AG09309 (cell line): ENCODE measurements at places on chromosomes 16 and 17.

GRCh38 chr17:11768981-11769380 lies 170.7 kb downstream of the DNAH9 start:
- DNase-seq: no peak

DNA sequence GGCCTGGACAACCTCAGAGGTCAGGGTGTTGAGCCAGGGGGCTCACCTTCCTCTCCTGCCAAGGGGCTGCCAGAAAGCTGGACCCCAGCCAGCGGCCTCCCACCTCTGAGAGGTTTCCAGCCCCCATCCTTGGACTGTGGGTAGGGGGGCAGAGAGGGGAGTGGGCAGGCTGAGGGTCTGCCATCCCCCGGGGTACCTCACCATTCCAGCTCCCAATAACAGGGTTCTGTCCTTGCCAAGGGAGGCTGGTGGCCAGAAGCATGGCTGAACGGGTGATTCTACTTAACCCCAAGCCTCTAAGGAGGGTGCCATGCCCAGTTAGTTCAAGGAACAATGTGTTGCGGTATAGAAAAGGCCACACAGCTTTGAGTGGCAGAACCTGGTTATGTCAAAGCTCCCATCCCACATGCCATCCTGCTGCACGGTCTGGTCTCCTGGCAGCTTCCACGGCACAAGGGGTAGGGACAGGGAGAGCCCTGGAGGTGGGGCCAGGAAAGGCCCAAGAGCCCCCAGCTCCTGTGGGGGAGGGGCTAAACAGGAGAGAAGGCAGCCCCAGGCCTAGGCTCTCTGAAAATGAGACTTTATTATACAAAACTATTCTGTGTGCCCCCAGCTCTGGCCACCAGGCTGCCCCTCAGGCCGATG lies 19.8 kb downstream of the B9D1 start:
- DNase-seq: no peak

DNA sequence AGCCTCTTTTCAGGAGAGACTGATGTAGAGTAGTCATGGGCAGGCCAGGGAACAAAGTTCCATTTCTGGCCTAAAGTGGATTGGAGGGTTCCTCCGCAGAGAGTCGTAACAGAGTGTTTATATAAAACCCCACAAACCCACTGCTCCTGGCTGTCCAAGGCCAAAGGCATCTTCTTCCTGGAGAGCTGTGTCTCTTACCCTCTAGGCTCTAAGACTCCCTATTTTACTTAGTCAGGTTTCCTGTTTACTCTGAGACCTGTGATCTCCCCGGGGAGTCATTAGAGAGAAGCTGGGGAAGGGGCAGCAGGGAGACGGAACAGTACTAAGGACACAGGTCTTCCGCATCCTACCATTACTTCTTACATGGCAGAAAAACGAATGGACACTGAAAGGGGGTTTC lies 69.5 kb downstream of the HIC1 start:
- DNase-seq: no peak

DNA sequence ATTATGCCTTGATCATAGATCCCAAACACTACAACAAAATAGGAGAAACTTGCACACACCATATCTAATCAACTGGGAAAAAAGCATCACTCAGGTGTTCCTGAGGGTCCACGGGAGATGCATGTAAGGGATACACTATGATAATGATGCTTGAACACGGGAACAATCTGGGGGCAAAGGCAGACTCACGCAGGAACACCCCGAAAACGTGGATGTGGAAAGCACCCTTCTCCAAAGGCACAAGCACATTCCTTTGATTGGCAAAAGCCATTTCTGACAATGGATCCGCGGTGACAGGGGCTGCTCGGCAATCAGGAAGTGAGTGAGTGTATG lies 1.3 kb downstream of the ZNF652 start:
- DNase-seq: no peak

DNA sequence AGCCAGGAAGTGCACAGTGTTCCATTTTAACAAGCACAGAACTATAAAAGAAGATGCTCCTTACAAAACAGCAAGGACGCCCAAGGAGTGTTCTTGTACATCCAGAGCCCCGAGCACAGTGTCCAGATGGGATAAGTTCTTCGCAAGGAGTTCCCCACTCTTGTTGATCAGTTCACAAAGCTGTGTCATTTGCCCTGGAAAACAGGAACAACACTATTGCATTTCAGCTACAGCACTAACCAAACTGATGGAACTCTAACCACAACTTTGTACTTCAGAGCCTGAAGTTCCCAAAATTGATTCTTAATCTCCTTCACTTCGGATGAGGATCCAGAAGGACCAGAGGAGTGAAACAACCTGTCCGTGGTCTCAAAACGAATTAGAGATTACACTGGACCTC lies 5.1 kb downstream of the COPS3 start:
- DNase-seq: no peak

DNA sequence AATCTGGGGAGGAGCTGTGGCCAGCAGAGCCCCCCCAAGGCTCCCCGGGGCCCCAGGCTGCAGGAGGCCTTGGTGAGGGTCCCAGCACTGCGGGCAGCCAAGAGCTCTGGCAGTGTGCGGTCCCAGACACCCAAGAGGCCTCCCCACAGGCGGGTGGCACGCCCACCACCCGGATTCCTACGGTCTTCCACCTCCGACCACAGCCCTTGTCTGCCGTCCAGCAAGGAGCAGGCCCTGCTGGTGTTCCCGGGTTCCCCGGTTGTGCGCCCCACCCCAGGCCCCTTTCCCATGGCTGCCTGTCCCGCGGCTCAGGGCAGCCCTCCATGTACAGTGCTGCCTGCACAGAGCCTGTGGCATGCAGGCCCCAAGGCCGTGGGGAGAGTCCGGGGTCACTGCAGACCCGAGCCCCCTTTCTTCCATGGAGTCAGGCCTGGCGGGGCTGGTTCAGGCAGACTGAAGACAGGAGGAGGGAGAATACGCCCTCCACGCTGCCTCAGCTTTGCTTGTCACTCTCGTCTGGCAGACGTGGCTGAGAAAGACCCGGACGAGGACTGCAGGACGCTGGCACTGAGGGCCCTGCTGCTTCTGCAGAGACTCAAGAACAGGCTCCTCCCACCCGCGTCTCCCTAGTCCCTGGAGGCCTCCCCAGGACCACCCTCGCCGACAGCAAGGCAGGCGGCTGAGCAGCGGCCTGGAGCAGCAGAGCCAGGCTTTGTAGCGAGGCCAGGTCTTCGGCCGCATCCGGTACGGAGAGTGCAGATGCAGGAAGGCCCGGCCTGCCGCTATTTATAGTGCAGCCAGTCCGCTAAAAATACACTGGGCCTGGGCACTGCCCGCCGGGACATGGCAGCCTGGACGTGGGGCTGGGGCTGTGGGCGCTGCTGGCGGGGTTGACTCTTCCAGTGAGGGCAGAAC lies 16.4 kb downstream of the TELO2 start:
- no peak for DNase-seq

GRCh38 chr17:8124350-8125153 lies 646 bp upstream of the HES7 start:
- no peak for DNase-seq

- no peak for DNase-seq
Observed at GRCh38 chr17:65495122-65496055, 66.1 kb downstream of the AXIN2 start.

DNA sequence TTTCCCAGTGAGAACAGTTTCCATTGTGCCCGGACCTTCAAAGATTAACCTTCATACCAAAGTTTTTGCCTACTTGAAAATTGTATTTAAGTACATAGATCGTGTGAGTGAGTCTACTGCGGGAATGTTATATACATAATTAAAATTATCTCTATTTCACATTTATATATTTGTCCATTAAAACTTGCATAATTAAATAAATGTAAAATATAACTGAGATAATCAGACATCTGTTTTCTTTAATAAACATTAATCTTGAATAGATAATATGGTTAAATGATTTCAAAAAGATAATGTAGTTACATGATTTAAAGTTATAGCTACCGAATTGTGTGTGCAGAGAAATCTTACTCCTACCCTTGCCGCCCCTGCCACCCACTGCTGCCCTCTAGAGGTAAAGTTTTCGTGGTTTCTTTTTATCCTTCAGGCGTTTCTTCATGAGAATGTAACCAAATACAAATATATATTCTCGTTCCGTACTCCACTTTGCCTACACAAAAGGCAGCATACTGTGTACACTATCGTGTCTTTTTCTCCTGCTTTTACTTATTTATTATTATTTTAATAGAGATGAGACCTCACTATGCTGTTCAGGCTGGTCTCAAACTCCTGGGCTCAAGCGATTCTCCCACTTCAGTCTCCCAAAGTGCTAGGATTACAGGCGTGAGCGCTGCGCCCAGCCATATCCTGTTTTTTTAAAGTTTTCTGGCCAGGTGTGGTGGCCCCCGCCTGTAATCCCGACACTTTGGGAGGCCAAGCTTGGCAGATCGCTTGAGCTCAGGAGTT lies 35.6 kb downstream of the RPA1 start:
- no peak for DNase-seq

DNA sequence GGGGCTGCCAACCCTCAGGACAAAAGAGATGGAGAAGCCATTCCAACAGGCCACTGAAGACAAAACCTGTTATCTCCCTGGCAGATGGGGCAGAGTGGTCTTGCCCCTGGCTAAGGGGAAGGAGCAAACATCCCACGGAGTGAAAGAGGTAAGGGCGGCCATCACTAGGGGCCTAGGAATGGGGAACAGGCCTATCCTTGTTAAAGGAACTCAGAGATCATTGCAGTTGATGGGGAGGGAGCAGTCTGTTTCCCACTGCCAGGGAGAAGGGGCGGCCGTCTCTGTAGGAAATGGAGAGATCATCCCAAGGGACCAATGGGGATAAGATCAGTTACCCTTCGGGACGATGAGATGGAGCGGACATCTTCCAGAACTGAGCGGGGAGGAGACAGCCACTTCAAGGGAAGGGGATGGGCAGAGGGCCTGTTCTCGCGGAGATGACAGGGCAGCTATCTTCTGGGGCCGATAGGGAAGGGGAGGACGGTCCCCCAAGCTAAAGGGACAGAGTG lies 581 bp upstream of the TMEM208 start:
- DNase-seq: no peak

GRCh38 chr17:4174556-4174955 lies 31.6 kb downstream of the CYB5D2 start:
- no peak for DNase-seq

DNA sequence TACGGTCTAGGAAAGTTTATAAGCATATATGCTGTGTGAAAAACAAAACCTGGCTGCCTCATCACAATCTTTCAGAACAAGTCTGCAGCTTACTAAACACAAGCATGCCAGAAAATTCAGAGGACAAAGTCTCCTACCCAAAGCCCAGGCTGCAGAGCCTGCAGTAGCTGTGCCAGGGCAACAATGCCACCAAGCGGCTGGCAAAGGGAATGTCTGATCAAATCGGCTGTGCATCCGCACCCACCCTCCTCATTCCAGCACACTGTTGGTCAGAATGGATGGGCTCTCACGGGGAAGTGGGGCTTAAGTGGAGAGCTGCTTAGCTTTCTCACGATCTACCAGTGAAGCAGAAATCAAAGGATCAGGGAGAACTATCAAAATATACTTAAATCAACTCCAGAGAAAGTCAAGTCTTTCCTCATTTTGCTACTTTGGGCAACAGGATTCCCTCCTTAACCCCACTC lies 73.5 kb downstream of the CYTH1 start:
- peak; percentile 64 for DNase-seq

DNA sequence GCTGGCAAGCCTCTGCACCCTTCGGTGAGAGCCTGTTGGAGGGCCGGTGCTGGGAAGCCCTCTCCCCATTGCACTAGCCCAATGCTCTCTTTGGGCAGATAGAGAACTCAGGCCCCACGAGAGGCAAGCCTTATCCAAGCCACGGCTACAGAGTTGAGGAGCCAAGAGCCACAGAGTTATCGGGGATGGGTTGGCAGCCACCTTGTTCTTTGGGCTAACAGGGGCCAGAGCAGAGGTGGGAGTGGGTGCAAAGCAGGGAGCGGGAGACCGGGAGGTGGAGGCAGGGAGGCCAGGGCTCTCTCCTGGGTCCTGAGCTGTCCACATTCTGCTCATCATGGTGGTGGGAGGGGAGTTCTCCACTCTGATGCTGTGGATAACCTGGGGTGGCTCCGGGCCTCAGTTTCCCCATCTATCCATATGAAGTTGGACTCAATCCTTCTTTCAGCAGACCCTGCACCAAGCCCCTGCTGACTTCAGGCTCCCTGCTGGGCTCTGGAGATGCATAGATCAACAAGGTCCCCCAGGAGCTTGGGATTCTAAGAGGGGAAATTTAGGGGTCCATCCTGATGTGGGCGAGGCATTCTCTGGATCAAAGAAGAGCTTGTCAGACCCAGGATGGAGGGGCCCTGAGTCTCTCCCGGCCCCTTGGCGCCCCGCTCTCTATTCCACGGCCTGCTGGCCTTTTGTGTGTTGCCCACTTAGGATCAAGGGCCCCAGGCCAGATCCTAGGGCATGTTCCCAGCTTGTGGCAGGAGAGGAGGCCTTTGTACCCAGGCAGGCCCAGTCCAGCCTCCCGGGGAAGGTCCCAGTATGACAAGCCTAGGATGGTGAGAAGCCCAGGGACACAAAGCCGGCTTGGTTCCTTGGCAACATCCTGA lies 557 bp upstream of the CX3CL1 start:
- no peak for DNase-seq

DNA sequence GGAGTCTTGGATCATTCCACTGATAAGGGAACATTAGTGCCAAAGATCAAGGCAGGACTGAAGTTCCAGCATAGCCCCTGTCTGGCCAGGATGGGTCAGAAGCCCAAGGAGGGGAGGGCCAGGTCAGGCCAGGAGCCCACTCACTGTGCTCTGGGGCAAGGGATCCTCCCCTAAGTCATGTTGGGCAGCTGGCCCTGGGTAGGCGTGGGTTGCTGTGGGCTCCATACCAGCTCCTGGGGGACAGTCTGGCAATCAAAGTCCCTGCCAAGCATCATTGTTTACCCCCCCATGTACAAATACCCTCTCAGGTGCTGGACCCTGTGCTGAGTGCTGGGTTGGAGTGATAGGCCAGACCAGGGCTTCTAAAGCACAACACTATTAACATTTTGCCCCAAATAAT lies 130.5 kb downstream of the IRX5 start:
- no peak for DNase-seq

DNA sequence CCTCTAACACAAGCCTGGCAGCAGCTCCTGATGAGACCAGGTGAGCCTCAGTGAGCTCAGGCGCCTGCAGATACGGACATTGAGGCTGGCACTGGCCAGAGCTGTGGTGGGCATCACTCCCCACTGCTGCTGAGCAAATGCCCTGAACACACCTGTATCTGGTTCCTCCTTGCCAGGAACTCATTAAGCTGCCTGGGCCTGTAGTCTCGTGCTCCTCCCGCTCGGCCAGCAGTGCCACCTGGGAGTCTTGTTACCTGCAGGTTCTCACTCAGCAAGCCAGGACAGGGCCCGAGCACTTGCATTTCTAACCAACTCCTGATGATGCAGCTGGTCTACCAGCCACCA lies 13.3 kb downstream of the EIF4A3 start:
- no peak for DNase-seq

GRCh38 chr16:5041600-5042133 lies 7.9 kb upstream of the NAGPA start:
- DNase-seq: no peak
